NCI-H2081 treated with DMSO at 0.1 percent for 48 hours (cell line): ENCODE measurements at places on chromosomes 12 and 14.

GRCh38 chr14:65880507-65880906 lies 468.0 kb downstream of the FUT8 start:
- DNase-seq: no peak

DNA sequence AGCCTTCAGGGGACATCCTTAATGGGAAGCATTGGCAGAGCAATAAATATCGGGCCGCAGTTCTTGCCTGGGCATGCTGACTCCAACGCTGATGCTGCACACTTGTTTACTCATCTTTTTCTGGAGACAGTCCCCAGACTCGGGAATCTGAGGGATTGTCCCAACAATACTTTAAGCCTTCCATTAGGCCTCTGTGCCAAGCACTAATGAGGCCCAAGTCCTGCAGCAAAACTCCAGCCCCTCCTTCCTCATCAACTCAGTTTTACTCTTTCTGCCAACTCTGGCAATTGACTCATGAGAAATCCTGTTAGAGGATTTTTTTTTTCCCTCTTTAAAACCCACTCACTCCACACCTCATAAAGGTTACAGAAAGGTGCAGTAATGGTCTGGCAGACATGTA lies 233.4 kb upstream of the PELI2 start:
- DNase-seq: no peak

- no peak for DNase-seq
Observed at GRCh38 chr14:89493877-89494634, 77.0 kb upstream of the FOXN3 start.

GRCh38 chr12:14950982-14951746 lies 10.2 kb downstream of the ARHGDIB start:
- DNase-seq: no peak

- no peak for DNase-seq
Observed at GRCh38 chr14:83828406-83828805, 1701.5 kb upstream of the FLRT2 start.

DNA sequence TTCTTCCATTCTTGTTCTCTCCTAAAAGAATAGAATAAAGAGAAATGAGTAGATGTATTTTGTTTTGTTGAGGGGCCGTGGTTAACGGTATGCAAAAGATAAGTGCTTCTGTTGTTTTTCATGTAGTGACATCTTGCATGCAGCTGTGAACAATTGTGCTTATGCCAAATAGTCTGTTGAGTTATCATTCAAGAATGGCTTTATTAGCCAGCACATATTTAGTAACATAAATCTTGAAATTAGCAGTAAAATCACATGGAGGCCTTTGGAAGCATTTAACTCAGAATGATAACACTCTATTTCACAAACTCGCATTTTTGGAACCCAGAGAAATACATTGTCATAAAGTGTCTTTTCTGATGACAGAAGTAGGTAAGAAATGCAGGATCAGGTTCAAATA lies 1772.0 kb upstream of the FLRT2 start:
- no peak for DNase-seq
